CD4-positive, alpha-beta T cell treated with Interleukin-1 beta for 1 hour (primary cell): ENCODE measurements at places on chromosomes 12 and 14.

DNA sequence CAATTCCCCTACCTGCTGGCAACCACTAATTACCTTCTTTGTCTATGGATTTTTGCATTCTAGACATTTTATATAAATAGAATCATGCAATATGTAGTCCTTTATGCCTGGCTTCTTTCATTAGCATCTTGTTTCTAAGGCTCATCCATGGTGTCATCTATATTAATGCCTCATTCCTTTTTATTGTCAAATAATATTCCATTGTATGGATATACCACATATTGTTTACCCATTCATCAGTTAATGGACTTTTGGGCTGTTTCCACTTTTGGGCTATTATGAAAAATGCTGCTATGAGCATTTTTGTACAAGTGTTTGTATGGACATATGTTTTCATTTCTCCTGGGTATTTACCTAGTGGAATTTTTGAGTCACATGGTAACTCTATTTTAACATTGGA lies 18.0 kb downstream of the CYP46A1 start:
- no peak for DNase-seq

- no peak for DNase-seq
Measured at GRCh38 chr12:84785281-84785680, 127.3 kb downstream of the SLC6A15 start.

DNA sequence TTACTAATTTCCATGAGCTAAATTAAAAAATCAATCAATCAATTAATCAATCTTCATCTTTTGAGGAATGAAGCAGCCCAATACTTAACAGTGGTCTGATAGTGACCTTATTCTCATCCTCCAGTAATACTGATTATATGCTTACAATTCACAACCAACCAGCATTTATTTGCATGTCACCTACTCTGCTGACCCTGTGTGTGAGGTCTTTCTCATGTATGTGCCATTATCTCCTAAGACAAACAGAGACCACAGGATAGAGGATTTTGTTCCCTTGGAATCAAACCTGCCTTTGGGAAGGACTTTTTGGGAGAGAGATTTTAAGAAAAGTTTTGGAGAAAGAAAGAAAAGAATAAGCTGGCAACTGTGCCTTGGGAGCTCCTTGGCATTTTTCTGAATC lies 197.2 kb downstream of the NRXN3 start:
- no peak for DNase-seq

- no peak for DNase-seq
Measured at GRCh38 chr12:11776316-11776715, 126.8 kb downstream of the ETV6 start.

DNA sequence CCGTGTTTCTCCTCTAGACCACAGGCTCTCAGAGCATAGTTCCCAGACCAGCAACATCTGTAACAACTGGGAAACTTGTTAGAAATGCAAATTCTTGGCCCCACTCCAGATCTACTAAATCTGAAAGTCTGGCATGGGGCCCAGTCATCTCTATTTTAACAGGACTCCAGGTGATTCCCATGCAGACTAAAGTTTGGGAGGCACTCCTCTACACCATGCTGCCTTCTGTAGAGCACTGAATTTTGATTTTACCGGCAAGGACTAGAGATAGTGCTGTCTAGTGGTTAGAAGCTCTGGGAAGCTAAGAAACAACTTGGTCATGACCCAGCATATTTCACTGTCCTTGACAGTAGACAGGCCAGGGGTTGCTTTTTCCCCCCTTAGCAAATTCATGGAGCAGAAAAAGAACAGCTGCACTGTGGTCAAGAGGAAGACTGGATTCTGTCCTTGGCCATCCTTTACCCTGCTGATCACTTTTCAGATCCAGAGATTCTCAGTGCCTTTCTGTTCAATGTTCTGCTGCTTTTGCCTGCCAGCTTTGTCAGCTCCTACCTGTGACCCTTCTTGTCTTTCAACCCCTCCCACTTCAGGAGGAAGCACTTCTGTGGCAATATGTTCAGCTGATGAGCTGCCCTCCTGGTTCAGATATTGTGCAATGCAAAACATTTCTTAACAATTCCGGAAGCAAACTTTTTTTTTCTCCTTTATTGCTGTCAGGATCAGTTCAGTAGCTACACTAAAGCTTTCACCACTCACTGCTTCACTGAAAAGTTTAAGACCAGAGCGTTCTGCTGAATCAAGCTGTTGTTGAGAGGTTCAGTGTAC lies 133.8 kb upstream of the NUDT4 start:
- peak; percentile 2 for DNase-seq

DNA sequence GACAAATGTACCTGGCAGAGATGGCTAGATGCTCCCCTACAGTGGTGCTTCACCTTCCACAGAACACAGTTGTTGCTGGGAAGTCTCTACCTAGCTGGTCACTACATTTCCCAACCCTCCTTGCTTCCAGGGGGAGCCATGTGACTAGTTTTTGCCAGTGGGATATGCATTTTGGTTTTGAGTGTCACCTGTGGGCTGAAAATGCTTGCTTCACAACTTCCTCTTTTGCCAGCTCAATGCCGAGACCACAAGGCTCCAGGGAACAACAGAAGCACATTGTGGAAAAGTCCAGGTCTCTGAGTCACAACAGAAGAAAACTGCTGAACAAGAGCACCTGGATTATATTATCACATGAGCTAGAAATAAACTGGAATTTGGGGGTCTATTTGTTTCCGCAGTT lies 48.5 kb upstream of the ARHGAP5 start:
- DNase-seq: no peak

GRCh38 chr12:92029902-92030586 lies 115.6 kb downstream of the BTG1 start:
- no peak for DNase-seq

DNA sequence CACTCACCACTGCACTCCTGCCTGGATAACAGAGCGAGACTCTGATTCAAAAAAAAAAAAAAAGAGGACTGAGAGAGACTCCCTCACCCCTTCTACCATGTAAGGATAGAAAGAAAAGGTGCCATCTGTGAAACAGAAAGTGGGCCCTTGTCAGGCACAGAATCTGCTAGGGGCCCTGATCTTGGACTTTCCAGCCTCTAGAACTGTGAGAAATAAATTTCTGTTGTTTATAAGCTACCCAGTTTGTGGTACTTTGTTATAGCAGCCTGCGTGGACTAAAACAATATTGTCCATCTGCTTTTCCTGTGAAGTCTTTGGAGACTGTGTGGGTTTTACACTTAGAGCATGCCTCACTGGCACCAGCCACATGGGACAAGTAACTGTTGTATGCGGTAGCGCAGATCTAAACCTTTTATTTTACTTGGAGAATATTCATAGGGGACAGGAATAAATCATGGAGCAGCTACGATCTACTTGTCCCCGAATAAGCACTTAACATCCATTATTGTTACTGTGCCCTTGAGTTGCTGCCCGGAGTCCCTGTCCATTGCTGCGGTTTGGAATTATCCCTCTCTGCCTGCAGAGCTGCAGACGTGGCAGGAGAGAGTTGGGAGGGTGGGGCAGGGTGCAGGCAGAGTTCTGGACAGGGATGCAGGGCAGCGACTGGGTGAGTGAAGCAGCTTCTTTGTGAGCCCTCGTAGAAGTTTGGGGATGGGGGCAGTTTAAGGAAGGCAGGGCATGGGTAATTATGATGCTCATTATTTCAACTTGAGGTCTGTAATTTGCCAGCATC lies 52.4 kb upstream of the STON2 start:
- DNase-seq: no peak

GRCh38 chr14:98186140-98186539 lies 1085.9 kb downstream of the BCL11B start:
- DNase-seq: no peak

DNA sequence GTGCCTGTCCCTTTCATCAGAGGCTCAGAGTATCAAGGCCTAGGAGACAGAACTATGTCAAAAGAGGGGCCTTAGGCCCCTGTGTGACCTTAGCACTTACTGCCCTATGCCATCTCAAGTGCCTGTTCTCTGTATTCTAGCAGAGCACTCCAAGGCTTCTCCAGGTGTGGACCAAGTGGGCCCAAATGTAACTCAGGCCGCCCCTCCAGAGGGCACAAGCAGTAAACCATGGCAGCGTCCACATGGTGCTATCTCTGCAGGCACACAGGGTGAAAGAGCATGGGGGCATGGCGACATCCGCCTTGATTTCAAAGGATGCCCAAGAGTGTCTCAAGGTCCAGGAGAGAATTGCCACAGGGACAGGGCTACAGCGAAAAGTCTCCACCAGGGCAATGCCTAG lies 628.7 kb downstream of the RPS29 start:
- no peak for DNase-seq

GRCh38 chr12:19461999-19462398 lies 22.7 kb downstream of the AEBP2 start:
- no peak for DNase-seq

DNA sequence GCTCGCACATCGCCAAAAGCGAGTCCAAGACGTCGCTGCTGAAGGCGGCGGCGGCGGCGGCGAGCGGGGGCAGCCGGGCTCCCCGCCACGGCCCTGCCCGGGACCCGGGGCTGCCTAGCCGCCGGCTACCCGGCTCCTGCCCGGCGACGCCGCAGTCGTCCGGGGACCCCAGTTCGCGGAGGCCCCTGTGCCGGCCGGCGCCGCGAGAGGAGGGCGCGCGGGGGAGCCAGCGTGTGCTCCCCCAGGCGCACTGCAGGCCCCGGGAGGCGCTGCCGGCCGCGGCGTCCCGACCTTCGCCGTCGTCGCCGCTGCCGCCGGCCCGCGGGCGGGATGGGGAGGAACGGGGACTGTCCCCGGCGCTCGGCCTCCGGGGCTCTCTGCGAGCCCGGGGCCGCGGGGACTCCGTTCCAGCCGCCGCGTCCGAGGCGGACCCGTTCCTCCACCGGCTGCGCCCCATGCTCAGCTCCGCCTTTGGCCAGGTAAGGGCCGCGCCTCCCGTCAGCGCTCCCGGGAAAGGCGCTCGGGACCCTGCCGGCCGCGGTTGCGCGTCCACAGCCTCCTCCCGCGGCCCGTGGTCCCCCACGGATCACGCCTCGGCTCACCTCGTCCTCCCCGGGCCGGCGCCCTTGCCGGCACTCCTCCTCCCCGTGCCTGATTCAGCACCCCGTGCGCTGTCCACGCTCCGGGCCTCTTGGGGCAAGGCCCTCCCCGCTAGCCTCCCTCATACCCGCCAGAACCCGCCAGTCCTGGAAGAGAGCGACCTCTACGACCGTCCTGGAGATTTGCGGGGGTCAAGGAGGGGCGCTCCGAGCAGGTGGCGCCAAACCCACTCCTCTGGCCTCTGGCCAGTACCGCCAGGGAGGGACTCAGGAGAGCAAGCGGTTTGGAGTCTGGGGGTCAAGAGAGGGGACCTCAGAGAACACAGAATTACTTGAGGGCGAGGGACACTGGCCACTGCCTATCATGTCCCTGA lies 721 bp downstream of the CABP1 start:
- DNase-seq: peak; percentile 38

DNA sequence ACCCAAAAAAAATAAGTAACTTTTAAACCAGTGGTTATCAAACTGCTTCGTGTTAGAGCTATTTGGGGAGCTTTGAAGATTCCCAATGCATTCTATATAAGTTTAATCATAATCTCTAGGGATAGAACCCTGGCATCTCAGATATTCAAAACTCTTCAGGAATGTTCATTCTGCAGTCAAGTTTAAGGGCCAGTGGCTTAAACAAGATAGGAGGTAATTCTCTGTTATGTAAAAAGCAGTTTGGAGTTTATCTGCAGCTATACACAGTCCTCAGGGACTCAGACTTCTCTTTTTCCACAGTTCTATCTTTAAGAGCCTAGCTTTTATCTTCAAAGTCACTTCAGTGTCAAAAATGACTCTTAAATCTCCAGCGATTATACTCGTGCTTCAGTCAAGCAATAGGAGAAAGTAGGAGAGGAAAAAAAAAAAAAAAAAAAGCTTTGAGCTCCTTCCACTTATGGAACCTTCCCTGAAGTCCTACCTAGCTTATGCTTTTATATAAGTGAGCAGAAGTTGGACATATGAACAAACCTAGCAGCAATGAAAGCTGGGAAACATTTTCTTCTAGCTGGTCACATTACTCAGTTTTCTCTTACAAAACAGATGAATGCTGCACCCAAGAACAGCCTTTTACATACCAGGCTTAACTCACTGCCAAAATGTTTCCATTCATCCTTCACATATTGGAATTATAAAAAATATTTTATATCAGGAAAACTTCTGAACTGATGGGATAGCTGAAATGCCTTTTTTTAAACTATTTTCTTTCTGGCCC lies 302.8 kb downstream of the FSCB start:
- no peak for DNase-seq

DNA sequence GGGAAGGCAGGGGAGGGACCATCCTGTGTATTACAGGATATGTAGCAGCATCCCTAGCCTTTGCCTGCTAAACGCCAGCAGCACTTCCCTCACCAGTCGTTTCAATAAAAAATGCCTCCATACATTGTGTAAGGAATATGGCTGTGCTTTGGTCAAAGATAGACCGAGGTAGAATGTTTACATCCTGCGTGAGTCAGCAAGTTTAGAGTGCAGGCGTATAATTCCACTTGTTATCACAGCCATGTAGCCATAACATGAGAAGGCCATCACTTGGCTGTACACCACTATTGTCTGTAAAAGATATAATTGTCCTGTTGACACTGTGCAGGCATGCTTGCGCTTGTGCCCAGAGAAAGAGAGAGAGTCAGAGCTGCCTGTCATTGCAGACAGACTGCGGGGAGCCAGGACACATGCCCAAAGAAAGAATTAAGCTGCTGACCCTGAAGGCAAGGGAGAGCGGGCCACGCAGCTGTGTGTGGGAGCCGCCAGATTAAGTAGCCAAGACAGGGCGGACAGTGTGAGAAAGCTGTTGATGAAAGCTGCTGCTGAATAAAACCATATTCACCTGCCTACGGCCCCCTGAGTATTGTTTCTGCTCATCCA lies 68.4 kb downstream of the CRACR2A start:
- no peak for DNase-seq

- peak; percentile 68 for DNase-seq
Measured at GRCh38 chr12:104641862-104642261, 185.1 kb downstream of the CHST11 start.

DNA sequence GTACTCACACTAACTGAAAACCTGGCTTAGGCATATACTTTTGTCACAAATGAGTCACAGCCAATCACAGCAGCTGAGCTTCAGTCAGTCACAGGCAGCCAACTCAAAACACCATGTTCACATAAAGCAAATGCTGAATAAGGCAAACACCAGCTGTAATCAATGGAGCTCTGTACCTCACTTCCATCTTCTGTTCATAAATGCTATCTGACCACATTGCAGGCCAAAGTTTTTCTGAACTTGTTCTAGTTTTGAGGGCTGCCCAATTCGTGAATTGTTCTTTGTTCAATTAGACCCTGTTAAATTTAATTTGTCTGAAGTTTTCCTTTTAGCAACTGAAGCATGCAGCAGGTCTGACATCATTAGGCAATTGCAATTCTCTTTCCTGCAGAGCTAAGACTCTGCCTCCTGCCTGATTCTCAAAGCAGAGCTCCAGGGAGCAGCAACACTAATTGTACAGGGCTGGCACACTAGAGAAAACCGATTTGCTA lies 129.9 kb downstream of the WIF1 start:
- DNase-seq: no peak

DNA sequence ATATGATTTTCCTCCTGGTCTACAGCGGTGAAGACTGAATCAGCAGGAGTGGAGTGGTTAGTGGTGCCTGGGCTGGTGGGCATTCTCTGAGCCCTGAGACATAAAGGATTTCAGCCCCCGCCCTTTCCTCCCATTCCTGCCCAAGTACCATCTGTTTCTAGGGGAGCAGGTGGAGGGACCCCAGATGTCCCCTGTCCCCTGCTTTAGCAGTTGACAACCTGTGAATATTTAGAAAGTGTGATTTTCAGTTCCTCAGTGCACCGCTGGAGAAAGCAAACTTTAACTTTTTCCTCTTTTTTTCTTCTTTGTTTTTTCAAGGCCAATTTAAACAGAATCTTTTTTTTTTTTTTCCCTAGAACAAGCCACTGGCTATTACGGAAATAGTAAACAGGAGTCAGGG lies 163.8 kb upstream of the MYL2 start:
- no peak for DNase-seq

- DNase-seq: no peak
Measured at GRCh38 chr12:48202766-48203165, 326 bp downstream of the OR10AD1 start.

GRCh38 chr14:89085737-89086382 lies 261.4 kb downstream of the TTC8 start:
- DNase-seq: no peak
